ENCODE measurements at places on chromosomes 6 and 20. TPM values are rescaled to one million over a fixed set of nuclear protein-coding genes. Genes with fewer than 3 reads are reported as not detected.

DNA sequence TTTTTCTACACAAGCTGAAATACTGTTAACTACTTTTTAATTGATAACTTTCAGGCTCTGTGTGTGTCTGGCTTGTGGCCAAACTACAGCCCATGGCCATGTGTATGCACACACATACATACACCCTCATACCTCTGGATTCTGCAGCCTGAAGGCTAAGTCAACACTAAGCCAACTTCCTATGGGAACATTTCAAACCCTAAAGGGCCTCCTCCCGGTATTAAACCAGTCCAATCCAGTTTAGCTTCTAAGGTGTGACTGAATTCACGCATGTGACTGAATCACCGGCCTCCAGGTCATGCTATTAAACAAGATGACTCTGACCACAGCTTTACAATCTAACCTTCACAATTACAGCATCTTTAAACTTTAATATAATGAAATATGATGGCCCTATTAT lies 20.7 kb upstream of the DST start:
- peaks cover 8% of the 10 kb centered on the region for H3K4me1 ChIP-seq
- no peaks in the 10 kb centered on the region for H3K36me3 ChIP-seq
- no peak for DNase-seq
- no peak overlapping the region for H3K27ac ChIP-seq
- H3K4me3 ChIP-seq: no peak overlapping the region

KCNK5 gene
- 19.1 TPM for total RNA-seq

DNA sequence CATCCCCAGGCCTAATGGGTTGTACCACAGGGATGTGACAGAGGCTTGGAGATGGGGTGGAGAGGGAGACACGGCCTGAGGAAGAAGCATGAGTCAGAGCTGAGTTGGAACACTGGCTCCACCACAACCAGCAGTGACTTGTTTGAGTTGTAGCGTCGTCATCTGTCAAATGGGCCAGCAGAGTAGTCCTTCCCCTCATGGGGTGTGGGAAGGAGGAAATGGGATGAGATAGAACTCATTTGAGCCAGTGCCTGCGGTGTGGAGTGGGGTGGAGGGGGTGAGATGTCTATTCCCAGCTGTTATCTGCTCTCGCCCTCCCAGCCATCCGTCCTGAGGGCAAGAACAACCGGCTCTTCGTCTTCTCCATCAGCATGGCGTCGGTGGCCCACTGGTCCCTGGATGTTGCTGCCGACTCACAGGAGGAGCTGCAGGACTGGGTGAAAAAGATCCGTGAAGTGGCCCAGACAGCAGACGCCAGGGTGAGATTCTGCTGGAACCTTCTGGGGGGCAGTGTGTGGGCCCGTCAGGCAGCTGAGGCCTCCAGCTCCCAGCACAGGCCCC lies 32.5 kb downstream of the PLCG1 start:
- no peak for DNase-seq
- no peaks in the 10 kb centered on the region for H3K27me3 ChIP-seq
- peaks cover 72% of the 10 kb centered on the region for H3K36me3 ChIP-seq
- H3K27ac ChIP-seq: no peak overlapping the region

EYS gene
- not detected for total RNA-seq

CALHM6 gene
- 3.8 TPM for total RNA-seq

DNA sequence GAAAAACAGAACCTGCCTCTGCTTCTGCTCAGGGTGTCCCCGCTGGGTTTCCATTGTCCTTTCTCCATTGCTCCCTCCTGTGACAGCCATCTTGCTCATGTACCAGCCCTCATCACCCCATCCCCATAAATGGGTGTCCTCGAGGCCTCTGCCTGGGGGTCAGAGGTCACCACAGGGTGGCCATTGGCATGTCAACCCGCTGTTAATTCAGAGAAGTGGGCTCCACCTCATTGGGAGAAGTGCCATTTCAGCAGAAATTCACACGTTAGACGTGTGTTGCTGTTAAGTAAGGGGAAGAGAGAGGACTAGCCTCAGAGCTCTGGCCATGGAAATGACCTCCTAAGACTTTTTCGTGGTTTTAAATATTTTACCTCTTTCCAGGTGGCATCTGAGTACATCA lies 71.9 kb downstream of the PTPN1 start:
- no peak for DNase-seq
- H3K36me3 ChIP-seq: peaks cover 55% of the 10 kb centered on the region
- peaks cover 7% of the 10 kb centered on the region for H3K4me1 ChIP-seq
- no peak overlapping the region for H3K27ac ChIP-seq

SEL1L2 gene
- not detected for total RNA-seq

DEK gene
- 209 TPM for total RNA-seq

HLA-DOB gene
- total RNA-seq: 2.7 TPM

DNA sequence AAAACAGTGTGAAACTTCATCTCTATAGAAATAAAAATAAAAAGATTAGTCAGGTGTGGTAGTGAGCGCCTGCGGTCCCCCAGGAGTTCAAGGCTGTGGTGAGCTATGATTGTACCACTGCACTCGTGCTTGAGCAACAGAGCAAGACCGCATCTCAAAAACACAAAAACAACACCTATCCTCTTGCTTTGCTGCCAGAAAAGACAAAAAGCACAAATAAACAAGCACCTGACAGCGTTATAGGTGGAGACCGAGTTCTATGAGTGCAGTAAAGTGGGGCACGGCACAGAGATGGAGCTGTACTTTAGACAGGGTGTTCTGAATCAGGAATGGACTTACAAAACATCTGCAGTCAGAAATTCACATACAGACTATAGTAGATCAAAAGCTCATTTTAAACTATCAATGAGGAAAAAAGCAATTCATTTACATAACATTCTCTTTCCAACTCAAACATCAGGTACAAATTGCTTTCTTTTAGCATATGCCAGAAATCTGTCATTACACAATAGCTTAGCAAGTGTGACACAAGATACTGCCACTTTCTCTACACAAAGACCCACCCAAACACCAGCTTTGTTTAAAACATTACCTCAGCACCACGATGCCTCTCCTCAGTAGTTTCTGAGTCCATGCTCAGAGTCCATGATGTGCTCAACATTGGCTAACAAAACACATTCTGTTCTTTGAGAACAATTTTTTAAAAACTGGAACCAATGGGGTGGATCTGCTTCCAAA lies 10.1 kb downstream of the EZR start:
- no peaks in the 10 kb centered on the region for H3K27me3 ChIP-seq
- H3K27ac ChIP-seq: peak overlapping the region; percentile 69
- H3K4me1 ChIP-seq: peaks cover 97% of the 10 kb centered on the region
- H3K4me3 ChIP-seq: peak overlapping the region; percentile 3
- H3K36me3 ChIP-seq: peaks cover 75% of the 10 kb centered on the region

DNA sequence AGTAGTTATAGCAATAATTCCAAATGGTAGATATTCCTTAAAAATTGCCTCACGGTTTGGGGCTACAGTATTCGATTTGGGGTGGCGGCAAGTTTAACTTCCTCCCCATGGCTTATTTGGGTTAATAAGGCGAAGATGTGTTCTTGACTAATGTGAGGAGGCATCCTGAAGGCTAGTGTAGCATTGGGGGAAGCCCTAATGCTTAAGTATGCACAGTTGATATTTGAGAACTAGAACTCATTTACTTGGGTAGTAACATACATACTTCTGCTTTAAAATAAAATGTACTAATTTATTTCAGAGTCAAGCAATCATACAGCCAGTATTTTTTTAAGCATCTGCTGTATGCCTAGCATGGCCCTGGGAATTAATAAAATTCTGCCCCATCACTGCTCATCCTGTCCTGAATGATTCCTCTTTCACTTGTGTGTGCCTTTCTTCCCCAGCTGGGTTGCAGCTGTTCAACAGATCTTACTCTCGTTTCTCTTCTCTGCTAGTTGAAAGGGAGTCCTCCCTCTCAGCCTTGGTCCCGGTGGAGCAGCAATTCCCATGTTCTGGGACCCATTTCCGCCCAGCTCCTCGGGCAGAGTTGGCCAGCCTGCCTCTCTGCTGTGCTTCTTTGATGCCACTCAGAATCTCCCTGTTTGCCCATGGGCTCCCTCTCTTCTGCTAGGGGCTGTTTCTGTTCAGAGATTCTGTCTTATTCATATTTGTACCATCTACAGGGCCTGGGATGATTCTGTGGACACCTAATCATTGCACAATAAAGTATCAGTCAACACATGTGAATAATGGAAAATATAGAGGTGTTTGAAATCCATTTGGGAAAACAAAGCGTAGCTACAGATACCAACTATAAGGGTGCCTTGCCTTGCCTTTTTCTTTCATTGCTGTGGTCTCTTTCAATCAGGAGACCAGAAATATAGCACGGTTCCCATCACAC lies 104.8 kb downstream of the ARID1B start:
- peaks cover 6% of the 10 kb centered on the region for H3K36me3 ChIP-seq
- H3K4me1 ChIP-seq: peaks cover 17% of the 10 kb centered on the region
- H3K27ac ChIP-seq: no peak overlapping the region
- H3K4me3 ChIP-seq: no peak overlapping the region
- H3K27me3 ChIP-seq: no peaks in the 10 kb centered on the region

- H3K27me3 ChIP-seq: no peaks in the 10 kb centered on the region
- H3K4me3 ChIP-seq: no peak overlapping the region
- peaks cover 8% of the 10 kb centered on the region for H3K4me1 ChIP-seq
- H3K36me3 ChIP-seq: peaks cover 6% of the 10 kb centered on the region
Measured at GRCh38 chr6:5529015-5529414, 267.7 kb downstream of the FARS2 start.

DNA sequence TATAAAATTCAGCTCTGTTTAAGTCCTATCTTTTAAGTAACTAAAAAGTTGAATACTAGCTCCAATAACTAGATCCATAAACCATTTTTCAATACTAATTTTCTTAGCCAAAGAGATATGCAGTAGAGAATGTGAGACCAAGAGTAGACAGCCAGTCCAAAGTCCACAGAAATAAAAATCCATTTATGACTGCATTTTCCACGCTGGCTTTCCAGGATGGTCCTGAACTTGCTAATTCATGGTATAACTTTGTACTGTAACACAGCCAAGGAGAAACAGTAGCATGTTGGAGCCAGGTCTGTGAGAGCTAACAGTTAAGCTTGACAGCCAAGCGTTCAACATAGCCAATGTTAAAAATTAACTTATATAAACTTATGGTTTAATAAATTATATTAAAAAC lies 156.2 kb downstream of the GMPR start:
- no peaks in the 10 kb centered on the region for H3K27me3 ChIP-seq
- DNase-seq: no peak
- no peak overlapping the region for H3K4me3 ChIP-seq
- H3K27ac ChIP-seq: no peak overlapping the region

PNLDC1 gene
- total RNA-seq: 1.4 TPM

DNA sequence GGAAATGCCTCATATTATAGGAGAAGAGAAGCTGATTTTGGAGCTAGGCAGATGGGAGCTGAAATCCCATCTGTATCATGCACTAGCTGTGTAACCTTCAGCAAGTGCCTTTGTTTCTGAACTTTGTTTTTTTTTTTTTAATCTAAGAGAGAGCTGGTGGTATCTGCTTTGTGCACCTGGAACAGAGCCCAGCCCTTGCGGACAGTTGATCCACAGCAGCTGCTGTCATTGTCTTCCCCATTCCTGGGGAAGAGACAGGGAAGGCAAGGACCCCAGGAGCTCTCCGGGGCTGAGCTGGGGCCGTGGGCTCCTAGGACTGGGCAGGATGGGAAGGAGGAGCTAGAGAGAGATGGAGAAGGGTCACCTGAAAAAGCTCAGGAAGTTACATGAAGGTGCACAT lies 92.1 kb downstream of the SYNJ2 start:
- H3K27ac ChIP-seq: peak overlapping the region; percentile 23
- DNase-seq: no peak
- peaks cover 25% of the 10 kb centered on the region for H3K4me1 ChIP-seq
- H3K36me3 ChIP-seq: peaks cover 37% of the 10 kb centered on the region
- no peaks in the 10 kb centered on the region for H3K27me3 ChIP-seq

GRCh38 chr20:62424249-62425107 lies 2.9 kb downstream of the RBBP8NL start:
- DNase-seq: no peak
- H3K36me3 ChIP-seq: no peaks in the 10 kb centered on the region
- no peaks in the 10 kb centered on the region for H3K27me3 ChIP-seq
- no peaks in the 10 kb centered on the region for H3K4me1 ChIP-seq
- no peak overlapping the region for H3K27ac ChIP-seq
- no peak overlapping the region for H3K4me3 ChIP-seq

- H3K27me3 ChIP-seq: peaks cover 28% of the 10 kb centered on the region
- no peak overlapping the region for H3K27ac ChIP-seq
- peaks cover 10% of the 10 kb centered on the region for H3K4me1 ChIP-seq
- no peaks in the 10 kb centered on the region for H3K36me3 ChIP-seq
- H3K4me3 ChIP-seq: no peak overlapping the region
- no peak for DNase-seq
Measured at GRCh38 chr20:46206025-46206424, 87.9 kb downstream of the CD40 start.

- H3K4me1 ChIP-seq: no peaks in the 10 kb centered on the region
- no peaks in the 10 kb centered on the region for H3K27me3 ChIP-seq
- H3K4me3 ChIP-seq: no peak overlapping the region
- DNase-seq: no peak
- no peak overlapping the region for H3K27ac ChIP-seq
Measured at GRCh38 chr20:19045371-19045770, 167.1 kb upstream of the SLC24A3 start.

- H3K27ac ChIP-seq: no peak overlapping the region
- DNase-seq: no peak
- no peaks in the 10 kb centered on the region for H3K4me1 ChIP-seq
- no peak overlapping the region for H3K4me3 ChIP-seq
- no peaks in the 10 kb centered on the region for H3K36me3 ChIP-seq
Measured at GRCh38 chr20:31936420-31936819, 15.4 kb downstream of the PDRG1 start.

THBD gene
- not detected for total RNA-seq

DNPH1 gene
- total RNA-seq: 60.0 TPM

DNA sequence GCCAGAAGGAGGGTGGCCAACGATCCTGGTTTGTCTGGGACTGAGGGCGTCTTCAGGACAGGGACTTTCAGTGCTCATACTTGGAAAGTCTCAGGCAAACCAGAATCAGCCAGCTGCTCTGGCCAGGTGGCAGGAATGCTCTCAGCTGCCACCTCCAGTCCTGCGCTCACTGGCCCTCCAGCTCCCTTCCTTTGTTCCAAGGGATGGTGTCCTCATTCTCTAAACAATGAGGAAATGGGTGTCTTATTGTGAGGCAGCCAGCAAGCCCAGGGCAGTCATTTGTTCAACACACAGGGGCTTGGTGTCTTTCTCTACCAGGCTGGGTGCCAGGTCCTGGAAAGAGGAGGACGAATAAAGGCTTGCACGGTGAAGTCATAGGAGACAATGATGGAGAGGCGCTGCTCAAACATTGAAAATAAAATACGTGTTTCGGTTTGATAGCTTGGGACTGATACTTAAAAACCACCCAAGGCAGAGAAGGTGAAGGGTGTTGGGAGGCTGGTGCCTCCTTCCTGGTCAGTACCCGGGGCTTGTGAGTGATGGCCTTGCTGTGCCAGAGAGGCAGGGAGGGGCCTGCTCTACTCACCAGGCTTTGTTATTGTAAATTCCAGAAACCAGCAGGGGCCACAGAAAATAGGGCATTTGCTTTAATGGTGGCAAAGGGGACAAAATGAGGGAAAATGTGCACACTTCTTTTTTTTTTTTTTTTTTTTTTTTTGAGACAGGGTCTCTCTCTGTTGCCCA lies 11.3 kb upstream of the TMEM181 start:
- H3K4me1 ChIP-seq: peaks cover 3% of the 10 kb centered on the region
- H3K27me3 ChIP-seq: peaks cover 23% of the 10 kb centered on the region
- no peak overlapping the region for H3K4me3 ChIP-seq
- no peak overlapping the region for H3K27ac ChIP-seq
- H3K36me3 ChIP-seq: no peaks in the 10 kb centered on the region
- DNase-seq: no peak

- peak; percentile 48 for DNase-seq
- peak overlapping the region; percentile 80 for H3K27ac ChIP-seq
- peak overlapping the region; percentile 61 for H3K4me3 ChIP-seq
- H3K36me3 ChIP-seq: no peaks in the 10 kb centered on the region
- H3K27me3 ChIP-seq: no peaks in the 10 kb centered on the region
Measured at GRCh38 chr6:107061125-107062020, 33.4 kb downstream of the MTRES1 start.

- H3K4me1 ChIP-seq: no peaks in the 10 kb centered on the region
- H3K36me3 ChIP-seq: no peaks in the 10 kb centered on the region
- no peak for DNase-seq
- no peak overlapping the region for H3K4me3 ChIP-seq
Measured at GRCh38 chr6:146700078-146700686, 101.4 kb downstream of the ADGB start.
